ENCODE measurements at places on chromosomes 4 and X.
A peak's percentile ranks its signal among the peaks of the same experiment; 100 is the strongest.

GRCh38 chr4:17030543-17030942 lies 132.1 kb upstream of the LDB2 start:
- peak; percentile 24 for DNase-seq
- no peak overlapping the region for H3K27ac ChIP-seq
- H3K4me1 ChIP-seq, result no peaks in the 10 kb centered on the region
- no peaks in the 10 kb centered on the region for H3K27me3 ChIP-seq
- H3K4me3 ChIP-seq, result no peak overlapping the region
- no peaks in the 10 kb centered on the region for H3K36me3 ChIP-seq

DNA sequence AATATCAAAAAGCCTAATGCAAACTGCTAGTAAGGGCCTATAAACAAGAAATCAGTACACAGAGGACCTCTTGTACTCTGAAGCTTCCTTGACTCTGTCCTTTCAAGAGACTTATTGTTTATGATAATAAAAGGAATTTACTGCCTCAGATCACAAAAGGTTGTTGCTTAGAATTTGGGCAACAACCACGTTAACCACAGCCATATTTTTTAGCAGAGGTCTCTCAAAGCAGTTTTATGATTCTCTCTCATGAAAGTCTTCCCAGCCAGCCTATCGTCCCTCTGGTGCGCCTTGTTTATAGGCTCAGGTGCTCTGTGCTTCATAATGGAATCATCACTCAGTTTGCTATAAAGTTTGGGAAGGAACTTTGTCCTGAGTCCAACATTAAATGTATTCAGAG lies 270.6 kb downstream of the RCHY1 start:
- H3K4me3 ChIP-seq, result no peak overlapping the region
- peak; percentile 11 for DNase-seq
- no peaks in the 10 kb centered on the region for H3K27me3 ChIP-seq
- no peaks in the 10 kb centered on the region for H3K36me3 ChIP-seq

DNA sequence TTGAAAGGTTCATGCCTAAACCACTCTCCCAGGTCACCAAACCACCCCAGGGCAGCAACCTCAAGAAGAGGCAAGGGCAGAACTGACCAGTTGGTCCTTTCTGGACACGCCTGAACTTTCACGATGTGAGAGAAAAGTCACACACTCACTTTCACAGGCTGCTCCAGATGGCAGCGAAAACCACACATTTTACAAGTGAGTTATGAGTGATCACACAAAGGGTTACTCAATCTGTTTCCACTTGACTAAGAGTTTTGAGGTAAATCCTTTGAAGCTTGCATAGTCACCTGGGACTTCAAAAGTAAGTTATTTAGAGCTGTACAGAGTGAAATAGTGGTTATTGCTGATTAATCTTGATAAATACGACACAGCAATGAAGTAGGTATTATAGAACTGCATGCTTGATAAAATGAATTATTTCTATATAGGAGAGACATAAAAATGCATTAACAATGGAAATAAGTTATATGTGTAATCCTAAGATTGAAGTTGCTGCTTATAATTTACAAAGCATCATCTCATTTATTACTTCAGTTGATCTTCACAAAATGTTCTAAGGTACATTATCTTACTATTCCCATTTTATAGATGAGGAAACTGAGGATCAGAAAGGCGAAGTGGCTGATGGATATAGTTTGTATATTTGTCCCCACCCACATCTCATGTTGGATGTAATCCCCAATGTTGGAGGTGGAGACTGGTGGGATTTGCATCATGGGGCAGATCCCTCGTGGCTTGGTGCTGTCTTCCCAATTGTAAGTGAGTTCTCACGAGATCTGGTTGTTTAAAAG lies 103.0 kb upstream of the KLF3 start:
- no peaks in the 10 kb centered on the region for H3K27me3 ChIP-seq
- H3K4me3 ChIP-seq, result no peak overlapping the region
- peaks cover 11% of the 10 kb centered on the region for H3K4me1 ChIP-seq
- no peak overlapping the region for H3K27ac ChIP-seq
- DNase-seq, result no peak
- no peaks in the 10 kb centered on the region for H3K36me3 ChIP-seq

- no peak for DNase-seq
- no peaks in the 10 kb centered on the region for H3K4me1 ChIP-seq
- no peak overlapping the region for H3K27ac ChIP-seq
- H3K27me3 ChIP-seq, result no peaks in the 10 kb centered on the region
- H3K36me3 ChIP-seq, result no peaks in the 10 kb centered on the region
These were observed 460.7 kb upstream of the RPS6KA3 start for GRCh38 chrX:20727447-20727846.

GRCh38 chr4:3324093-3324815 lies 31.4 kb downstream of the RGS12 start:
- no peak overlapping the region for H3K4me3 ChIP-seq
- no peak for DNase-seq
- peaks cover 25% of the 10 kb centered on the region for H3K4me1 ChIP-seq
- no peaks in the 10 kb centered on the region for H3K36me3 ChIP-seq
- no peak overlapping the region for H3K27ac ChIP-seq
- no peaks in the 10 kb centered on the region for H3K27me3 ChIP-seq

GRCh38 chr4:61958591-61958990 lies 758.5 kb downstream of the ADGRL3 start:
- no peak overlapping the region for H3K27ac ChIP-seq
- no peak for DNase-seq
- H3K4me1 ChIP-seq, result no peaks in the 10 kb centered on the region

- no peak overlapping the region for H3K27ac ChIP-seq
- no peak for DNase-seq
- H3K36me3 ChIP-seq, result no peaks in the 10 kb centered on the region
- no peak overlapping the region for H3K4me3 ChIP-seq
These were observed 52.1 kb downstream of the NPY5R start for GRCh38 chr4:163395758-163396157.

- peaks cover 4% of the 10 kb centered on the region for H3K4me1 ChIP-seq
- no peak for DNase-seq
- no peaks in the 10 kb centered on the region for H3K36me3 ChIP-seq
- no peak overlapping the region for H3K4me3 ChIP-seq
These were observed 423 bp downstream of the CRMP1 start for GRCh38 chr4:5892323-5893003.

Data from hepatocyte (in vitro differentiated cells).